ENCODE measurements at places on chromosomes 3 and 15.

DNA sequence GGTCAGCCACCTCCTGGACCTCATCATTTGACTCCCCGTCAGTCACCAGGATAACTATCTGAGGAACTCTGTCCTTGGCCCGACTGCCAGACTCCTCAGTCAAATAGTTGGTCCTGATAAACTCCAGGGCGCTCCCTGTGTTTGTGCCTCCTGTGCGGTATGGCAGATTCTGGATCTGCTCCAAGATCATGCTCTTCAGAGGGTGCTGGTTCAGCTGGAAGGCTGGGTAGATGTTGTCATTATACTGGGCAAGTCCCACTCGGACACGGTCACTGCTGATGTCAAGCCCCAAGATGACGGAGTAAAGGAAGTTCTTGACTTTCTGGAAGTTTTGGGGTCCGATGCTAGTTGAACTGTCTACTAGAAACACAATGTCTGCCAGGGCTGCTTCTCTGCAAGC lies 31.1 kb upstream of the CAPN7 start:
- no peak for DNase-seq

DNA sequence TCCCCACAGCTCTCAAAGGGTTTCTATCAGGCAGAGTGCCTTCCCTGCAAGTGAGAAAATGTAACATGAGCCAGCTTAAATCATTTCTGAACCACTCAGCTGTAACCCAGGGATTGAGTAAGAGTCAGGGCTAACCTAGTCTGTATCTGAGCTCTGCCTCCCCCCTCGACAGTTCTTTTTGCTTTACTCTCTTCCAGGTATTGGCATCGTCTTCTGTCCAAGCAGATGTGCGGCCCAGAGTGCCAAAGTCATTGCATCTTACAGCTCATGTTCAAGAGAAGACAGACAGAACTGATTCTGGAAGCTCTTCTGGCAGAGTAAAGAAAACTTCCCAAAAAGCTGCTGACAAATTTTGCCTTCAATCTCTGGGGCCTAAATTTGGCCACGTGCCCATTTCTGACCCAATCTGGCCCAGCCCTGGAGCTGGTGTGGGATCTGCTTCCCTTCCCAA lies 74.8 kb downstream of the ABHD5 start:
- no peak for DNase-seq

DNA sequence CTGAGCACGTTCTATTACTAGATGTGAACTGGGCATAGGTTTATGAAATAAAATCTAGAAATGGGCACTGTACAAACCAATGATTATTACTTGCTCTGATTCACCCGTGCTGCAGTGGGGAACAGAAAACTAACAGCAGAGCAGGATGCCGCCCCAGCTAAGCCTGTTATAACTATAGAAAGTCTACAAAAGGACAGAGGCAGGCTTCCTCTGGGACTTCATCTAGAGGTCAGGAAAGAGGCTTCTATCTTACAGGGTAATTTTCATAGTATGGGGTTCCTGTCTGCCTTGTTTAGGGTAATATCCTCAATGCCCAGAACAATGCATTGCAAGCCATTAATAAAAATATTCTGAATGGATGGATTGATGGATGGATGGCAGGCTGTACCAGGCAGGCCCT lies 177.0 kb upstream of the TBL1XR1 start:
- DNase-seq, result no peak

- no peak for DNase-seq
Measured at GRCh38 chr15:68830141-68830785, 9.6 kb upstream of the ANP32A start.

DNA sequence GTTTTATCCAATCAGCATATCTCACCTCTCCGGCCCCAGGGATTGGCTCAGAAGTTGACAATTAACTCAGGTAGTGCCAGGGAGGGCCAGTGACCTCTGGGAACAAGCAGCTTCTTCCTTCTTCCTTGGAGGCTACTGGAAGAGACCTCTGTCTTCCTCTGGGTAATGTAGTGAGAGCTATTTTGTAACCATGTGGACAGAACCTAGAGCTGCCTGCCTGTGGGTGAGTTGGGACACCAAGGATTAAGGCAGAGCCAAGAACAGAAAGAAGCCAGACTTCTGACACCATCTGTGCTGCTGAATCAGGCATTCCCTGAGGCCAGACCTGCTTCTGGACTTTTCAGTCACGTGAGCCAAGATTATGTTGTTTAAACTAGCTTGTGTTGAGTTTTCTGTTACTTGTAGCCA lies 5.9 kb upstream of the NDUFAF1 start:
- peak; percentile 76 for DNase-seq

DNA sequence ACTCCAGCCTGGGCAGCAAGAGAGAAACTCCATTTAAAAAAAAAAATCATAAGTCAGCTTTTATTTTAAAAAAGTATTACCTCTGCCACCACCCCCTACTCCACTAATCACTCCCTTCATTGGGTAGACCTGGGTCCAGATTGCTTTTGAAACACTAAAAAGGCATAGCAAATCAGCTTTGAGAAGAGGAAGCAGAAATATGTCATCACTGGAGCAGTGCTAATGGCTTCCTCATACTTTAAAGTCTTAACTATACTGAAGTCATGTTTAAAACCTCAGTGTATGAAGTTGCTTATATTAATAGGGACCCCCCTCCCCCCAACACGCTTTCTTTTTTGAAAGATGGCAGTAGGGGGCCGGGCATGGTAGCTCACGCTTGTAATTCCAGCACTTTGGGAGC lies 1.0 kb upstream of the HTR3D start:
- no peak for DNase-seq

DNA sequence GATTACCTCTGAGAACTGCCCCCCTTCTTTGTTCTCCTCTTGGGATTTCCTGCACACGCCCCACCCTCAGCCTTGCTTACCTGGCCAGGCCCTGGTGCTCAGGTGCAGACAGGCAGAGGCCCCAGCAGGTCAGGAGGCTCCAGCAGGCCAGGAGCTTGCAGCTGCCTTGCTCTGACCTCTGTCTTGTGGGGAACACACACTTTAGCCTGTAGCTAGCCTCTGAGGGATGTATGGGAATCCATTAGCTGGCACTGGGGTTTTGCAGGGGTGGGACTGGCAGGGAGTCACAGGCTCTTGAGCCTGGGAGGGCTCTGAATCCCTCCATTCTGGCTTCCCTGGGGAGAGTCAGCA lies 2.7 kb downstream of the SMAD6 start:
- no peak for DNase-seq

GRCh38 chr3:65252266-65252665 lies 564.5 kb upstream of the ADAMTS9 start:
- DNase-seq, result no peak

- DNase-seq, result peak; percentile 2
Measured at GRCh38 chr3:174159604-174160003, 699.5 kb upstream of the NAALADL2 start.

DNA sequence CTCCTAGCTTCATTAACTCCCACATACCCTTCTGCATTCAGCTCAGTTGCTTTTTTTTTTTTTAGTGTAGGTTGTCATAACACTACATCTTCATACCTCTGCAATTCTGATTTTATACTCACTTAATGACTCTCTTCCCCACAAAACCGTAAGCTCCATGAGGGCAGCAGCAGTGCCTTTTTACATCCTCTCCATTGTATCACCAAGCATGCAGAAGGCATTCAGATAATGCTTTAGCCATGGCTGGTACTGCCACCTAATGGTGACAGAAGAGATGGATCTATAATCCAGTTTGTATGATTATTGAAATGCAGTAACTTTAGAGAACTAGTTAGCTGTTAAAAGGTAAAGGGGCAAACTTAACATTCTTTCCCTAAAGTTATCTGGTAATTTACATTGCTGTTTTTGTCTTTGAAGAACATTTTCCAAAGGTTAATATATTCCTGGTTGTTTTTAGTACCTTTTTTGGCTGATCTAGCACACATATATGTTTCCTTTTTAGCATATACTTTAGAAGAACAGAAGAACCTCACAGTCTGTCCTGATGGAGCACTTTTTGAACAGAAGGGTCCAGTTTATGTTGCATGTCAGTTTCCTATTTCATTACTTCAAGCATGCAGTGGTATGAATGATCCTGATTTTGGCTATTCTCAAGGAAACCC lies 36.8 kb downstream of the ATP1B3 start:
- no peak for DNase-seq

- no peak for DNase-seq
Measured at GRCh38 chr15:31393444-31394091, 66.9 kb downstream of the KLF13 start.

GRCh38 chr15:66261056-66261455 lies 7.5 kb upstream of the MEGF11 start:
- DNase-seq, result no peak

DNA sequence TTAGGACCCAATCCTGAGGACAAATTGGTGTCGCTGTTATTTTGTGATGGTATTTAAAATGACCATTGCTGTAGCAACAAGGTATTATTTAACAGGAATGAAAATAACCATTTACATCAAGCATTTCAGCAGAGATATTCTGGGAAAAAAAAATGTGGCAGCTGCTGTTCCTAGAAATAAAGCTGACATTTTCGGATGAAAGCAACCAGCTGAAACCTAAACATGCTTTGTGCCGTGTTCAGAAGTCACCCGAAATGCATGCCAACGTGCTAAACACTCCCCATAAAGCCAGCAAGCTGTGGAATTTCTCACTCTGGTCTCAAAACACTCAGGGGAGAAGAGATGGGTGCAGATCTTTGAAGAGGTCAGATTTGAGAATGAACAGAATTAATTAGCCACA lies 31.5 kb upstream of the TAFA4 start:
- DNase-seq, result no peak

DNA sequence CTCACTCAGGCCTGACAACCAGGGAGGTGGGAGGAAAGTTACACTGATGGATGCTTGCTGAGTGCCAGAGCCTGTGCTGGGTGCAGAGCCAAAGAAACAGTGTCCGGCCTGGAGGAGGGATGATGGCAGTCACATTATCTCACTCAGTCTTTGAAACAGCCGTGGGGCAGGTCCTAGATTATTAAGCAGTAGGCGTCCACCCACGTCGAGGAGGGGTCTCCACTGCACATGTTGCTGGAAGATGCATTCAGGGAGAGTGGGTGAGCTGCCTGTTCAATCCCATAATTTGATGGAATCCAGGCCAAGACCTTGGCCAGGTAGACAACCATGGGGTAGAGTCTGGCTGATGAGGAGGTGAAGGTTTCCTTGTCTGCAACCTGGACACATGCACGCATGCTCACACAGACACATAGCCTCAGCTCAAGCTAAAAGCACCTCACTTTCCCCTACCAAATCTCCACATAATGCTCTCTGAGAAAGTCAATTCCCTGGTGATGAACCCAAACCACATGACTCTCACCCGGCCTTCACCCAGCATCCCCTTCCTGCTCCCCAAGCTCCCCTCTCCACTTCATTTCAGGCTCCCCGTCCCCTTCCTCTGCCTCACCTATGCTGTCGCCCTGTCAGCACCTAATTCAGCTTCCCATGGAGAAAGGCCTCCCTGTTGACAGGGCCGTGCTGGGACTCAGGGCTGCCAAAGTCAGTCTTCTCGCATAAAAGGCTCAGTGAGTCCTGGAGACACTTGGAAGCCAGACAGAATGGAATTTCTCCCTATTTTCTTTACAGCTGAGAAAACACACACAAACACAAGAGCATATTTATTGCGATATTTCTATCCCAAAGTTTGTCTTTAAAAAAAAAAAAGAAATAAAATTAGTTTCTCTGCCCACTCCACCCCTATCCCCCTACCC lies 29.8 kb downstream of the ACAN start:
- DNase-seq, result no peak

- peak; percentile 36 for DNase-seq
Measured at GRCh38 chr15:43792761-43793476, 799 bp downstream of the SERF2 start.

GRCh38 chr3:168989396-168989795 lies 674.1 kb downstream of the MECOM start:
- DNase-seq, result no peak

GRCh38 chr3:120449701-120450599 lies 842 bp downstream of the FSTL1 start:
- peak; percentile 46 for DNase-seq

DNA sequence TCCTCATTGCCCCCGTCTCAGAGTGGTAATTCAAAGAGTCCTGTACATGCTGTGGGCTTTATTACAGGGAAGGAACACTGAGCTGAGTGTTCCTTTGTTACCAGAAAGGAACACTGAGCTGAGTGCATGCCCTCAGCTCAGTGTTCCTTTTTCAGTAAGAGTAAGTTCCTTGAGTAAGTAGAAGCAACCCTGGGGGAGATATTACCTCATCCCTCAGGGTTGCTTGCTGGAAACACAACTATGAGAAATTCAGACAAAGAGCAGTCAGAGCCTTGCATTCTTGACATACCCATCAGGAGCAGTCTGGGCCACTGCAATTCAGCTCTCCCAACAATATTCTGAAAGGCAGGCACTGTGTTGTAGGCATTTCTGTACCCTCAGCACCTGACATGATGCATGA lies 17.0 kb downstream of the CHRM5 start:
- DNase-seq, result peak; percentile 74

DNA sequence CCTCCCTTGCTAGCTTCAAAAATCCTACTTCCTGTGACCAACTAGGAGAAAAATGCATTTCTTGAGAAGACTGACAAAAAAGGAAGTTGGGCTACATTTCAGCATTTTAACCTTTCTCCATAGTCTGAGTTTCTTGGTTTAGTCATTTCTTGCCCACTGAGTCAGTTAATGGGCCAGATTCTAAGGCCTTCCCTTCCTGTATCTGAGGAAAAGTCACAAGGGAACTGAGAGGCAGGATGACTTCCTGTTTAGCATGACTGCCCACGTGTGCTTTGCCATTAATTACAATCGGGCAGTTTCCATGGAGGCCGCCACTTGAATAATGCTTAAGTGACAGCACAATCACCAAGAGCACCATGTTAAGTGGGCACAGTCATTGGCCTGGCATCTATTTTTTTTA lies 794.4 kb upstream of the LMCD1 start:
- DNase-seq, result no peak

GRCh38 chr3:98521897-98522543 lies 682 bp downstream of the CLDND1 start:
- peak; percentile 66 for DNase-seq

GRCh38 chr15:34248190-34248589 lies 23.4 kb downstream of the EMC4 start:
- DNase-seq, result no peak

- no peak for DNase-seq
Measured at GRCh38 chr3:189781415-189781814, 150.2 kb downstream of the TP63 start.

DNA sequence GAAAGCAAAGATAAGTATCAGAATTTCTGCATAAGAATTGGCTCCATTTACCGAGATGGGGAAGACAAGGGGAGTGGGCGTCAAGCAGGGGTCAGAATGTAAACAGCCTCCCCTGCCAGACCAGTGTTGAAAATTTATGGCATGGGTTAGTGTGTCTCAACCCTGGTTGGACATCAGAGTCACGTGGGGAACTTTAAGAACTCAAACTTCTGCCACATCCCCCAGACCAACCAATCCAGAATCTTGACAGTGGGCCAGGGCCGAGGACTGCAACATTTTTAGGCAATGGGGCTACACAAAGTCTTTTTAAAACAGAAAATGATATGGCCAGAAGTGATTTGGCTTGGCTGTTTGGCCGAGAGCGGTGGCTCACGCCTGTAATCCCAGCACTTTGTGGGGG lies 14.3 kb upstream of the MASP1 start:
- DNase-seq, result peak; percentile 73

GRCh38 chr15:49452595-49452994 lies 29.6 kb downstream of the FGF7 start:
- DNase-seq, result no peak

GRCh38 chr3:127894481-127894880 lies 20.6 kb upstream of the KBTBD12 start:
- no peak for DNase-seq
